ENCODE measurements at places on chromosomes 1 and 21.

- no peak for DNase-seq
These were observed 15.1 kb downstream of the NRDC start for GRCh38 chr1:51863384-51863783.

- no peak for DNase-seq
These were observed 178.8 kb downstream of the SDCCAG8 start for GRCh38 chr1:243434594-243434993.

DNA sequence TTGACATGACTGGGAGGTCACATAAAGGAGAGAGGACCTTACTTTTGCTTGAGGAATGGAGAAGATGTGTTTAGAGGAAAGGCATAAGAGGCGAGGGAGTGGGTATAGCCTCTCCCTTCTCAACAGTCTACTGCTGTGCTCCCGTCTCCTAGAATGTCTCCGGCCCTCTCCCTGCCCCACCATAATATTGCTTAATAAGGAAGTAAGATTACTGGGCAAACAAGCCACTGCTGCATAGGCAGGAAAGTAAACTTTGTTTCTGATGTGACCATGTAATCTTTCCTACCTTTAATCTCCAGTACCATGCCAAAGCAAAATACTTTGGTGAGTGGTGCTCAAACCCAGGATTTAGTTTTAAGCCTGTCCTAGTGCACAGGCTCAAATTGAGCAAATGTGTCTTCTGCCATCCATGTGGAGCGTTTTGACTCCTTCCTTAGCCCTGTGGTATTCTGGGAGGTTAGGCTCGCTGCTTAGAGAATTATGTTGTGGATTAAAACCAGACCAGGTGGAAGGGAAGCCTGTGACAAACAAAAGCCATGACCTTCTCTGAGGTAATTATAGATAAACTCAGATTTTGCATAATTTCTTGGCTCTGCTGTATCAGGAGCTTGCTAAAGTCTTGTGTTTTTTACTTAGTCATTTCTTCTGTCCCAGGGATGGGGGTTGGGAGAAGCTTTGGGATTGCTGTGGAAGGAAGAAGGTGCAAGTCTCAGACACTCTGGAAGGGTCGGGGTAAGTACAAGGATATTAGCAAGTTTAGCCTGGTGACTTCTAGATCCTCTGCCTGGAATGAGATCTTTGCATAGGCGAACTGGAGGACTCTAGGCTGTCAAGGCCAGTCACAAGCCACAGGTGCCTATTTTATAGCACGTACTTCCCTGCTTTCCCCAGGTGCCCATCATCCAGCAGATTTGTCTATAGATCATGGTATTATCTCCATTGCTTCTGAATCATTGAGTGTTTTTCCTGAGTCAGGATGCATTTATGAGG, 34.5 kb upstream of the DIPK1A start:
- DNase-seq, result no peak

DNA sequence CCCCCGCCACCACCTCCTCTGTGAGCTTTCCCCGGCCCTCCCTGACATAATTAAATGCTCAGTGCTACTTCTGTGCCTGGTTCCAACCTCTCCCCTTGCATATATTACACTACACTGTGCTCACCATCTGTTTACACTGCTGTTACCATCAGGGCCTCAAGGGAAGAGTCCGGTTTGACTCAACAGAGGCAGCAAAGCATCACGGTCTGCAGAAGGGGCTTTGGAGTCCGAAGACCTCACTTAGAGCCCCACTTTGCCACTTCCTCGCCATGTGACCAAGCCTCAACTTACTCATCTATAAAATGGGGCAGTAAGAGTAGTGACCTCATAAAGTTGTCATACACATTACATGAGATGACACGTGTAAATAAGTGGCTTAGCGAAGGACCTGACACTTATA, 27.4 kb downstream of the KCNN3 start:
- no peak for DNase-seq

DNA sequence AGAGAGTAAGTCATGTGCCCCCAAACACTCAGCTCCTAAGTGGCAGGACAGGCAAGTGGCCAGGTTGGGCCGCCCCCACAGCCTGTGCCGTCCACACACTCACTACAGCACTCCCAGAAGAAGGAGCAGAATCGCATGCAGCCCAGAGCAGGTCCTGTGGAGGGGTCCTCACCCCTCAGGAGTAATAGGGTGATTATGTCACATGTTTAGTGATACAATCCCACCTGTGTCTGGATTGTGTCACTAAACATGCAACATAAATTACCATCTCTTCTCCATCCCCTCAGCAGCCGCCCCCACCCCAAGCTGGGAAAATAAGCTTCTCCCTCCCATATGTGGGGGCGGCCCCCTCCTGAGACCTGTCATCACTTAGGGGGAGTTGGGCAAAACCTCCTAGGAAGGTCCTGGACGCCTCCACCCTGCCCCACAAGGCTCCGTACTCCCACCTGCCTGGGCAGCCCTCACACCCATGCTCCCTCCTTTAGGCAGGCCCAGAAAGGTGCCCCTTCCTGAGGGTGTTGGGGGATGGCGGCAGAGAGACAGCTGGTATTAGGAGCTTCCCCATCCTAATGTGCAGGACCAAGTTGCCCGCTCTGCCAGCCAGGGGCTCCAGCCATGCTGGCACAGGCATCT, 56.9 kb downstream of the STUM start:
- no peak for DNase-seq

DNA sequence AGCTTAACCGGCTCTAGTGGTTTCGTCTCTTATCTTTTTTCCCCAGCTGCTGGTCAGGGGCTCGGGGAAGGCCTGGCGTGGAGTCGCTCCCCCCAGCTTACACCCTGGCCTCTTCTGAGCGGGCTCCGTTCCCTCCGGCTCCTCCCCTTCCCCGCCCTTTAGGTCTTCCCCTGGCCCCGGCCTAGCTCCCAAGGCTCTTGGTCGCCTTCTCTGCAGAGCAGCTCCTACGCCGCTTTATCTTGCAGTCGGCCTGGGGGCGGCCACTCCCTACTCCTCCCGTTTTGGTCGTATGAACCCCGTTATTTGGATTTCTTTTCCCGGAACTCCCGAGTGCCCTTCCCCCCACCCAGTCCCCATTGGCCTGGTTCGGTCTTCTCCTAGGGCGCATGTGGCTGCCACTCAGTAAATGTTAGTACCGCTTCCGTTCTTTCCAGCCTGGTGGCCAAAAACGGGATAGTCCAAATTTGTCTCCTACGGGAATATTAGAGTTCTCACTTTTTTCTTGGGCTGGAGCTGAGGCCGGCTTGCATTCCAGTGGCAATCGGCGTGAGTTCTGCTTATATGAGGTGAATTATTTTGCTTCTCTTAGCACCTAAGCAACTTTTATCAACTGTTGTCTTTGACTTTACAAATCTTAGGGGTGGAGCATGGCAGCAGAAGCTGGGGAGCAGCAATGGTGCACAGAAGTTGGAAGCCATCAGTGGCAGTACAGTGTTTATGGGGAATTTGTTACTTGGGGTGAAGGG, 467 bp downstream of the THRAP3 start:
- no peak for DNase-seq

GRCh38 chr1:183967914-183968313, 69.6 kb downstream of the COLGALT2 start:
- DNase-seq, result no peak

GRCh38 chr1:208178091-208178529, 66.1 kb downstream of the PLXNA2 start:
- DNase-seq, result no peak

- no peak for DNase-seq
These were observed 9.9 kb downstream of the GIPC2 start for GRCh38 chr1:78055565-78056132.

DNA sequence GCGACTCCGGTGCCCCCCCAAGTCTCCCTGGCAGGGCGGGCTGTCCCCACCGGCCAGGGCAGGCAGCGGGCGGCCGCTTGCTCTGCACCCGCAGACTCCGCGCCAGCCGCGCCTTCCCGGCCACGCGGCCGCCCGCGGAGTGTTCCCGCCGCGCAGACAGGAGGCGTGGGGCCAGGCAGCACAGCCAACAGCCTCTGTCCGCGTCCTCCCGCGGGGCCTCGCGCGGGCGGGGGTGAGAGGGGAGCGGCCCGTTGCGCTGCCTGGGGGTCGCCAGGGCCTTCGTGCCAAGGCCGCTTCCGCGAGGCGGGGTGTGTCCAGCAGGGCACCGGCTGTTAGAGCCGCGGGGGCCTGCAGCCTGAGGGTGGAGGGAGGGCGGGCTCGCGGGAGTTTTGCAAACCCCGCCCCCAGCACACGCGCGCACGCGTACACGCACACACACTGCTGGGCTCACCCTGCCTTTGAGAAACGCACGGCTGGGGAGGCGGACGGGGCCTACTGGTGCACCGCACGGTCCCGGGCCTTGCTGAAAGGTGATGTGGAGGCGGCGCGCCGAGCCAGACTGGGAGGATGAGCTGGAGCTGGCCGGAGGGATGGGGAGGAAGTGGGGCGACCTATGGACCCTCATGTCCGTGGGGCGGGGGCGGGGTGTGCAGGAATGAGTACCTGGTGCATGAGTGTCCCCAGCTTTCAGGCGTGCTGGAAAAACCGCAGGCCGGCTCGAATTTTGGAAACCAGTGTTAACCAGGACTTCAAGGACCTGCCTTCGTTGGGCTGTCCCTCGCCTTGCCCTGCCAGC, 41.5 kb downstream of the KIAA1614 start:
- DNase-seq, result no peak

GRCh38 chr1:116751621-116752020, 2.6 kb upstream of the CD2 start:
- no peak for DNase-seq

- no peak for DNase-seq
These were observed 11.4 kb downstream of the FAM89A start for GRCh38 chr1:231028682-231029081.

GRCh38 chr1:6970221-6970620, 185.0 kb downstream of the CAMTA1 start:
- DNase-seq, result no peak

GRCh38 chr1:26728645-26729044, 32.8 kb downstream of the ARID1A start:
- DNase-seq, result no peak

All from cortex of kidney (tissue), 1 donor.